PC-9 (cell line): ENCODE measurements at places on chromosomes 3 and 15.
A peak's percentile ranks its signal among the peaks of the same experiment; 100 is the strongest.

- no peak for DNase-seq
These were observed 28.8 kb downstream of the APBA2 start for GRCh38 chr15:28914483-28915023.

DNA sequence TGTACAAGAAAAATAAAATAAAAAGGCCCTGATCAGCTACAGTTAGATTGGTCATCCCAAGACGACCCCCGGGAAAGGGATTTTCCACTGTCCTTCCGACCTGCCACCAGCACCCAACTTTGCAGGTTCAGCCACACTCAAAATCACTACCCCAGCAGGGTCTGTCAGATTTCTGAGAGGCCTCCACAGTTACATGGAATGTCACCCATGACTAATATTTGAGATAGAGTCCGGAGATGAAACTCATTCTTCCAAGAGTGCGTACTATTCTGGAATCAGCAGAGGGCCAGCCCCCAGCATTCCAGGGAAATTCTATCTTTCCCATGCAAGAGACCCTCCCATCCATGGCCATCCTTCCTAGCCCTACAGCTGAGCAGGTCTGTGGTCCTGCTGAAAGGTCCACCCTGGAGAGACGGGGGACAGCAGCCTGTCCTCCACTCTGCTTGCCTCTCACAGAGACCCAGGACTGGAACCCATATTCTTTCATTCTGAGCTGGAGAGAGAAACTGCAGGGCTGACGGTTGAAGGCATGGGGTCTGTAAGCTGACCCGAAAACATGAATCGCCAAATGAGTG is 5.8 kb downstream of the LIPC start:
- no peak for DNase-seq

GRCh38 chr3:188446014-188446413 is 292.1 kb downstream of the LPP start:
- no peak for DNase-seq

DNA sequence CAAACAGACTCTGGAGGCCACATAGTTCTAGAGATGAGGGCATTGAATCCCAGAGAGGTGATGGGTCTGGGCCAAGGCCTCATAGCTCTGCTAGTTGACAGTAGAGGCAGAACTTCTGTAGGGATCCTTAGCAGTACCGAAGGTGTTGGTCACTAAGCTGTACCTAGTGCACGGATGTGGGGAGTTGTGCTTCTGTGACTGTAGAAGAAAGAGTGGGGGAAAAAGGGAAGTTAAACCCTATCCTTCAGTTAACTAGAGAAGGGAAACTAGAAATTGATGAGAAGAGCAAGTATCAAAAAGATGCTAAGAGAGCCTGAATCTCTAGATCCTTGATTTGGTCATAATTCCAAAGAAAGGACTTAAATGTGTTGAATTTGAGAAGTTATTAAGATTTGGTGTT is 186.7 kb downstream of the NFKBIZ start:
- no peak for DNase-seq

GRCh38 chr3:121482660-121483059 is 63.1 kb downstream of the POLQ start:
- DNase-seq = peak; percentile 40

- DNase-seq = no peak
These were observed 34.7 kb upstream of the ZPLD1 start for GRCh38 chr3:102400142-102400541.

DNA sequence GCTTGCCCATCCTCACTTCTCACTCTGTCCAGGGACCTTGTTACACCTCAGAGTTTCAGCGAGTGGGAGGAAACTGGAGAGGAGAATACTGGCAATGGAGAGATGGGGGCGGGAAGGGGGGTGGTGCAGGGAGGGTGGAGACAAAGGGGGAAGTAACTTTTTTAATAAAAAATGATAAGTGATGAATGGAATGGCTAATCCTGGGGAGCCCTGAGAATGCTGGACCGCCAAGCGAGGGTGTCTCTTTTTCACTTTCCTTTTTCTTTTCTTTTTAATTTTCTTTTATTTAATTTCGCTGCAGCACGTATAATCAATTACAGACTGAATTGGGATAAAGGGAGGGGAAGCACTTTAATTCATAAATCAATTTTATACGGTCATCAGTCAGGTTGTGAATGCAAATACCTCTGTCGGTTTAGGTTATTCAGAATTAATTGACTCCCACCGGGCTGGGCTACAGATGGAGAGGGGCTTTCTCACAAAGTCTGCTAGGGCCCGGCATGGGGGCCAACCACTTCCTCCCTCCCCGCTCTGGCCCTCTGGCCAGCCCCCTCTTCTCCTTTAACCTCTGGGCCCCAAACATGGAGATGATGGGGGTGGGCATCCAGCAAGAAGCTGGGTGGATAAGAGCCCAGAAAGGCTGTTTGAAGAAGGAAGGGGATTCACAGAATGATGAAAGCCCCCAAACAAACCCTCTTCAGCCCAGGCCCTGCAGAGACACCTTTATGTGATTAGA is 106.8 kb upstream of the BOC start:
- no peak for DNase-seq

DNA sequence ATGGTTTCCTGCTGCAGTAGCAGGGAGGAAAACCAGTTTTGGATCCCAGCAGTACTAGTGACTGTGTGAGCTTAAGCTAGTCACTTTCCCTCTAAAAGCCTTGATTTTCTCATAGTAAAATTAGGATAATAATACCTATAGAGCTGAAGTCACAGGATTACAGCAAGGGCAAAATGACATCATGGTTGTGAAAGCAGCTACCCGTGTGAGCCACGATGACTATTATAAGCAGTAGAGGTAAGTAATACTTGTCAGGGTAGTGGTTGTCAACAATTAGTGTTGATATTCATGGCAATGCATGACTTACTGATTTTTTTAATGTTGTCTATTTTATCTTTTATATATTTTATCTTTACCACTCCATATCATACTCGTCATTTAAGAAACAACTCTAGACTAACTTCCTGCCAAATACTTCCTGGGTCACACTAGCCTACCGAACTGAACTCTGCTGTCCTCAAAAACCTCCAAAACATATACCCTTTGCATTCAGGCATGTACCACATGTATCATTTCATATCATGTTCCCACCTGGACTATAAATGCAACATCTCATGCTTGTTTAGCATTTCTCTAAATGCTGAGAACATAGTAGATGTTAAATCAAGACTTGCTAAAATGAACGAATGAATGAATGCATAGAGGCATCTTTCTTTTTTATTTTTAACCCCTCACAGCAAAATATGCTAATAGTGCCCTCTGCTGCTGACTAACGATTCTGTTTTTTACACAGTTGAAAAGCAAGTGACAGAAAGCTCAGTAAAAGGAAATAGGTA is 172.6 kb downstream of the P3H2 start:
- DNase-seq = peak; percentile 56

DNA sequence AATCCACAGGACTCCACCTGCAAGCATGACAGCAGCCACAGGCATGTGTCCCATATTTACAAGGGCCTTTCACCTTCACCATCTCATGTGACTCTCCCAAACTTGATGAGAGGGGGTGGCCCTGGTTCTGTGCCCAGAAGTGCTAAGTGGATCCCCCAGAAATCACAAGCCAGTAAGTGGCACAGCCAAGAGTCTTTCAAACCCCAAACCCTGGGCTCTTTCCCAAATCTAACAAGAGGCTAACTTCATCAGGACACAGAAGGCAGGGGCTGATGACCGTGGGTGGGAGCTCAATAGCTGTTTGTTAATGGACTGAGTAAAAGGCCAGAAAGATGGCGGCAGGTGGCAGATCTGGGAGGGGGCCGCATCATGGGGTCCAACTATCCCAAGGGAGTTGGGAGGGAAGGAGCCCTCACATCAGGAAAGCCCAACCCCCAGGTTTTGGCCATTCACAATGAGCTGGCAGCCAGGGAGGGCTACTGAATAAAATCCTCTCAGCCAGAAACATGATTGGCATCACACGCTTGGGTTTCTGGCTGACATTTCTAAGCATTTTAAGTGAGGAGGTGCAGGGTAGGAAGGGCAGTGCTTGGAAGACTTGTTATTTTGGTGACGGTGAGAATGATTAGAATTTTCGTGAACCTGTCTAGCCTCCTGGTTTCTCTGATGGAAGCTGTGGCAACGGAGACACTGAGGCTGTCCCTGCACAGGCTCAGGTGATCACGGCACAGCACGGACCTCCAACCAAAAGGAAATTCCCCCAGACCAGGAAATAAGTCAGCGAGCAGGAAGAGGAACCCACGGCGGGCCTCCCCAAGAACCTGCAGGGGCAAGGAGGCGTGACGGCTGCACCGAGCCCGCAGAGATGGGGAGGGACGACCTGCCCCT is 109.3 kb downstream of the OXNAD1 start:
- DNase-seq = no peak

- DNase-seq = no peak
These were observed 921 bp downstream of the FBXL2 start for GRCh38 chr3:33278163-33278562.

GRCh38 chr3:186588632-186589031 is 18.1 kb downstream of the DNAJB11 start:
- peak; percentile 90 for DNase-seq

GRCh38 chr15:52095597-52096262 is 16.8 kb downstream of the BCL2L10 start:
- peak; percentile 20 for DNase-seq

DNA sequence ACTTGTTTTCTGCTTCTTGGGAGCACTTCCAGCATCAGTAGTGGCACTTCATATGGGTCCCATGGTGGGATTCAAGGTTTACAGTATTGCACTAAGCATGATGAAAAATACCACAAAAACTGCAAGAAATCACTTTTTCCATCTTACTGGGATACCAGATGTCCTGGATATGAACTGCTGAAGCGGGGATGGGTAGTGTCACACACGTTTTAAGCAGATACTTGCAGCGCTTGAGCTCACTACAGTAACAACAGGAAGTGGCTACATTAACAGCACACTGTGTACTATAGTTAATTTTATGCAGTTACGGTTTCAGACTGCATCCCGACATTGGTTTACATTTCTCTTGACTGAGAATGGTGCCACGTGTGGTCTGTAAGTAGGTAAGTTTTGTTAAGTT is 3.5 kb upstream of the ISG20 start:
- DNase-seq = no peak

DNA sequence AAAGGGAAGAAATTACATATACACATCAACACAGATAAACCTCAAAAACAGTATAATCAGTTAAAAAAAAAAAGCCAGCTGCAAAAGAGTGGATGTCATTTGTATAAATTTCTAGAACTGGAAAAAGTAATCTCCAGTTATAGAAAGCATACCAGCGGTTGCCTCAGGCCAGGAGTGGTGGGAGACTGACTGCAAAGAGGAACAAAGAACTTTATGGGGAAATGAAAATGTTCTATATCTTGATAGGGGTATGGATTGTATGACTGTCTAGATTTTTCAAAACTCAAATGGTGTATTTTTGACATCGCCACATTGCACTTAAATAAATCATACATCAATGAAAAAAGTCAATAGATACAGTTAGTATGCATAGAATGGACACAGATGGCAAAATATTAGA is 241.6 kb downstream of the SCAPER start:
- DNase-seq = no peak

DNA sequence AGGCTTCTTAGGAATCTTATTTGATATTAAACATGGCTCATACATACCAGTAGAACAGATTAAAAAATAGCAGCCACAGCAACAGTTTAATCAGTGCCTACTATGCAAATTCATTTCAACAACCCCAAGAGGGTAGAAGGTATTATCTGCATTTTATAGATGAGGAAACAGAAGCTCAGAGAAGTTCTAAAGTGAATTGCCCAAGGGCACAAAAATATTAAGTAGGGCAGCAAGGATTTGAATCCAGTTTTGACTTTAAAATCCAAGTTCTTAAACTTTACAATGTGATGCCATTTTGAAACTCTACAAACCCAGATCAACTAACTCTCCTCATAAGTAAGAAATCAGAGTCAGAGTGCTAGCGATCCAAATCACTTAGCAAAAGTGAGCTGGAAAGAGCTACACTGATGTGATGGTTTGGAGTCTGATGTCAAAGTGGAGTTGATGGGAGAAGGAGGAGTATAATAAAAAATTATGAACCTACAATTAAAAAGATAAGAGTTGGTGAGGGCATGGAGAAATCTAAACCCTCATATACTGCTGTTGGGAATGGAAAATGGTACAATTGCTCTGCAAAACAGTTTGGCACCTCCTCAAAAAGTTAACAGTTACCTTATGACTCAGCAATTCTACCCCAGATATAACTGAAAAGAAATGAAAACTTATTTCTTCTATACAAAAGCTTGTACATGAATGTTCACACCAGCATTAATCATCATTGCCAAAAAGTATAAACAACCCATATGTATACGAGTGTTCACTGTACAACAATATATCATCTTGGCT is 51.0 kb upstream of the PLXND1 start:
- DNase-seq = no peak

GRCh38 chr3:32522682-32523081 is 20.0 kb upstream of the CMTM6 start:
- no peak for DNase-seq

DNA sequence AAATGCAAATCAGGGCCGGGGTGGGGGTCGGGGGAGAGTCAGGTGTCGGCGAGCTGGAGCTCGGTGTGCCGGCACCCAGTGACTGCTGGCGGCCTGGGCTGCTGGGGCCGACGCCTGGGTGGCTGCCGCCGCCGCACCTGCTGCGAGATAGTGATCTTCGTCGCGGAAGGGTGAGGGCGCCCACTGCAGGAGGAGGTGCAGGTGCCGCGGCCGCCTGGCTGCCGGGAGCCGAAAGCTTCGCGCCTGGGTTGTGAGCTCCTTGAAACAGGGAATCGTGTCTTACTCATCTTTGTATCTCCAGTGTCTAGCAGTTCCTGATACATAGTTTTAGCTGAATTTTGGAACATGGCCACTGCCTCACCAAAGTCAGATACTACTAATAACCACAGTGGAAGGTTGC is 64.0 kb upstream of the CPOX start:
- DNase-seq = peak; percentile 26

DNA sequence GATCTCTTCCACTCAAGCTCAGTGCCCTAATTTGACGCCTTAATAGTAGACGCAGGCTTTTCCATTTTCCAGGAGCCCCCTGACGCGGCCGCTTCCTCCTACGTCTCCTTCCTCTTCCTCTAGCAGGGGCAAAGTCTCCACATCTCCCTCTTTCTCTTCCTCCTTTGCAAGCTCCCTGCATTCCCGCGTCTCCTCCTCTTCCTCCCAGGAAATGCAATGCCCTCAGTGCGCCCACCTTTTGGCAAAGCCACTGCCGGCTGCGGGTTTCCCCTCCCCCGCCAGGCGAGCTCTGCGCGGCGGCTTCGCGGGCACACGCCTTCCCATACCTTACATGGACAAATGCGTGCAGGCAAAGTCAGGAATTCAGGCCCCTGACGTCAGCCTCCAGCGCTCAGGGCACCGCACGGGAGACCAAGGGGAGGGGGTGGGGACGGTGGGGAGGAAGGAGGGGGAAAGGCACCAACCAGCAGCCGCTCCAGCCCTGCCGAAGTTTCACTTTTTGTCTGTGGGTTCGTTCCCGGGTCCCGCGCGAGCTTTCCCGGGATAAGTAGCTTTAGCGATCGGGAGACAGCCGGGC is 432 bp upstream of the LPP start:
- DNase-seq = peak; percentile 86

- no peak for DNase-seq
These were observed 226.6 kb upstream of the HES1 start for GRCh38 chr3:193909387-193909786.
